ENCODE measurements at places on chromosomes 5 and 9. TPM values are rescaled to one million over a fixed set of nuclear protein-coding genes. Genes with fewer than 3 reads are reported as not detected.

DNA sequence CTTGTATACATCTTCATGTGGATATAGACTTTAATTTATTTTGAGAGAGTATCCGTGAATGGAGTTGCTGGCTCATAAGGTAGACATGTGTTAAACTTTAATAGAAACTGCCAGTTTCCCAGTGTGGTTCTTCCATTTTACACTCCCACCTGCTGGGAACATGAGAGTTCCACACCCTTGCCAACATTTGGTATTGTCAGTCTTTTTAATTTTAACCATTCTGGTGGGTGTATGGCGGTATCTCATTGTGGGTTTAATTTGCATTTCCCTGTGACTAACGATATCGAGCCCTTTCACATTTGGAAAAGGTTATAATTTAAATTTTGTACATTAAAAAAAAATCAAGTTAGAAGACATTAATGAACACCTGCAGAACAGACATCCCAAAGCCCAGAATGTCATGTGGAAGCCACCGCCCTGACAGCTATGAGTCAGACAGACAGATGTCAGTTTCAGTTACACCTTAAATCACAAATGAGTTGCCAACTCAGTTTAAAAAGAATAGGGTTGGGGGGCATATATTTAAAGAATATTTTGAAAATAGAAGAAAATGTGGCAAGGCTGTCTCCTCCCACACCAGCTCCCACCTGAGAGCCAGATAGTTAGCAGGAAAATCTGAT, 36.9 kb downstream of the ANKRD33B start:
- no peak for DNase-seq

- DNase-seq: no peak
Observed at GRCh38 chr5:93299681-93300308, 281.2 kb downstream of the NR2F1-AS1 start.

DNA sequence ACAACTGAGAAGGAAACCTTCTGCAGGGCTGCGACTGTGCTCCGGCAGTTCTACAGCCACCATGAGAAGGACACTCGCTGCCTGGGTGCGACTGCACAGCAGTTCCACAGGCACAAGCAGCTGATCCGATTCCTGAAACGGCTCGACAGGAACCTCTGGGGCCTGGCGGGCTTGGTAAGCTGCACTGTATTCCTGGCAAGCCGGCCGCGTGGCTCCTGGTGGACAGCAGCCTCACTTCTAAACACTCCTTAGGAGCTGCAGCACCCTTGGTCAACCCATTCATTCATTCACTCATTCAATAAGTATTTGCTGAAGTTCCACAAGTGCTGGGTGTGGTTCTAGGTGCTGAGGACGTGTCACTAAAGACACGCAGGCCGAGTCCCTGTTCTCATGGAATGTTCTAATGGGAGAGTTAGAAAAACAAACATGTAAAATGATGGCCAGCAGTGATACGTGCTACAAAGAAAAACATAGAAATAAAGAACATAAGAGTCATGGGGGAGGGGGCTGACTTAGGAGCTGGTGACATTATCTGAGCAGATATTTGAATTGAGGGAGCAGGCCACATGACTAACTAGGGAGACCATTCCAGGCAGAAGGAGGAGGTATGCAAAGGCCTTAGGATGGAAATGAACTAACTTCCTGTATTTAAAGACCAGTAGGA, 6.1 kb downstream of the IL4 start:
- DNase-seq: no peak

The GFPT2 gene
- 15.9 TPM for total RNA-seq

DNA sequence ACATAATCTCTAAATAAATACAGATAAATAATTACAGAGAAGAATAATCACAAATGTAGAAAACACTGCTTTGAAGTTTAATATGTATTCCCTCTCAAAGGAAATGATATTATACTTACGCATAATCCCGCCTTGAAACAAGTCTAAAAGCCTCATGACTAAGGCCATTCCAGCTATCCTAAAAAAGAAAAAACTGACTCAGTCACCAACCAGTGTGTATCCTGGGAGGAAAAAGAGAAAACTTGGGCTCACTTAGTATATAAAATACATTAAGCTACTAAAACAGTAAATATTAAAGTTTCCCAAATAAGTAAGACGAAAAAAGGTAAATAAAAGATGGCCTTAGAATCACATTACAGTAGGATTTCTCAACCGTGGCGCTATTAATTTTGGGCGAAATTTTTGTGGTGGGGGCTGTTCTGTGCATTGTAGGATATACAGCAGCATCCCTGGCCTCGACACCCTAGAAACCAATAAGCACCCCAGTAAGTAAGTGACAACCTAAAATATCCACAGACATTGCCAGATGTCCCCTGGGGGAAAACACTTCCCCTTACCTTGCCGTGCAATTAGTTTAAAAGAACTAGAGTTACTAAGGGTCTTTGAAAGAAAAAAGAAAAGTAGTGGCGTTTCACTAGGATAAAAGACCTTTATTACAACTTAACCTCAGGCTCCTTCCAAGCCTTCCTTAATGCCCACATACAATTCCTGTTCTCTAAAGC, 1.1 kb downstream of the HSPA9 start:
- no peak for DNase-seq

The UGCG gene
- total RNA-seq: 109 TPM

DNA sequence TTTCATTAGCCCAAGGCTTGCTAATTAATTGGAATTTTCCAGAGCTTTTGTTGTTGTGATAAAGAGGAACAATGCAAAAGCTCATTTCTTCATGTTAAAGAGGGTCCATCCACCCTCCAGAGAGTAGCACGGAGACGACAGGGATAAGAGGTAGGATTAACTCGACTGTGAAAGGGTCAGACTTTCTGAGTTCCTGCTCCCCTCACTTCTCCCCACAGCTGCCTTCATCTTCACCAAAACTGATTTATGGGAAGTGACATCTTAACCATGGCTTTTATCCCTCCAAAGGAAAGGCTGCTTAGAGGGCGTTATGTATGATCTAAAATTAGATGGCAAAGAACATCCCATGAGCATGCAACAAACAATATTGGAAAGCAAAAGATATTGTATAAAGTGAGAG, 135.5 kb downstream of the GLIS3 start:
- no peak for DNase-seq

GRCh38 chr9:136401173-136401922, 1.4 kb upstream of the SNAPC4 start:
- DNase-seq: no peak

DNA sequence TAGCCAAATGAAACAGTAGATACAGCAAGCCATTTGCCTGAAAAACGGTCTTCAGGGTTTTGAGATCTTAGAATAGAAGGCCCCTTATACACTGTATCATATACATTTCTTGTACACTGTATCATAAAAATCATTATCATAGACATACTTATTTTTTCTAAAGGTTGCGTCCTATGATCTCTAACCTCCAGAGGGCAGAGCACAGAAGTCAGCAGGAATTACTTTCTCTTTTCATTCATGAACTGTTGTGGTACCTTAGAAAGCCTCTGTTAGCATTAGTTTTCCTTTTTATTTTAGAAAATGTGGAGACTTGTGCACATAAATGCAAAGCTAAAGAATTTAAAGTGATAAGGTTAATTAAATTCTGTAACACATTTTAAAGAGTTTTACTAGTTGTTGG, 115.4 kb downstream of the OXCT1 start:
- no peak for DNase-seq

The FAT2 gene
- total RNA-seq: 0.40 TPM

DNA sequence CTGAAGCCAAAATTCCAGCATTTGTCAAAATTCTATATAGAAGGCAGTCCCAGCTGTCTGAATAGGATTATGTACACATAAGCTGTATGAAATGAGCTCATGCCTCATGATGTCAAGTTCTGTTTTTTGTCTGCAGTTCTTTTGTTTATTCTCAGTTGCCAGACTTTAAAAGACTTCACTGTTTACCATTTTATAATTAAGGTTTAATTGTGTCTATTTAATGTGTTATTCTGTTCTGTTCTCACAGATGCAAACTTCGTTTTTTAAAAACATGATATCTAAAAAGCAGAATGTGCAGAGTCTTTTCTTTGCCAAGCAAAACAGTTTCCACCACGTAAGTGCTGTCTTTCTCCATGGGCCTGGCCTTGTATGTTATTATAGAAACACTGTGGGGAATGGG, 31.1 kb downstream of the ERAP1 start:
- no peak for DNase-seq

DNA sequence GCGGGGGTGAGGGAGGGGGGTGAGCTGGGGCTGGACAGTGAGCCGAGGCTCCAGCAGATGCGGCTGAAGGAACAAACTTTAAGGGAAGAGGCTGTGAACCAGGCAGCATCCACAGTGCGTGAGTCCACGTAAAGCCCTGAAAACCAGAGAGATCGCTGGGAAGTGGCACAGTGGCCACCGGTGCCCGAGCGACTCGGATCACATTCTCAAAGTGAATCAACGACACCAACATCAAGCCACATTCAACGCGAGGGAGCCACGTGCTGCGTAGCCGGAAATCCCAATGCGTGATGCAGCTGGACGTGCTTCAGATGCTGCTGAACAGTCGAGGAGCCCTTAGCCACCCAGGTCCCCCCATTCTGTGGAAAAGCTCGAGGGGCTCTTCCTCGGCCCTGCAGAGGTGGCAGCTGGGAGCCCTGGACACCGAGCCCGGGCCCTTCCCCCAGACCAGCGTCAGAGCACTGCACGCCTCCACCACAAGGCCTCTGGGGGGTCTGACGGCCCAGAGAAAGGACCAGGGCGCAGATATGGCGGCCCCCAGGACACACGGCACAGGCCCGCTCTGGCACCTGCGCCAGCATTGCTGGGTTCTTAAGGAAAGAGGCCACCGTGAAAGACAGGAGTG, 53.7 kb upstream of the EXOC3 start:
- DNase-seq: peak; percentile 2

The ADAMTSL2 gene
- total RNA-seq: 2.2 TPM

GRCh38 chr5:58722160-58722559, 139.3 kb downstream of the RAB3C start:
- no peak for DNase-seq

DNA sequence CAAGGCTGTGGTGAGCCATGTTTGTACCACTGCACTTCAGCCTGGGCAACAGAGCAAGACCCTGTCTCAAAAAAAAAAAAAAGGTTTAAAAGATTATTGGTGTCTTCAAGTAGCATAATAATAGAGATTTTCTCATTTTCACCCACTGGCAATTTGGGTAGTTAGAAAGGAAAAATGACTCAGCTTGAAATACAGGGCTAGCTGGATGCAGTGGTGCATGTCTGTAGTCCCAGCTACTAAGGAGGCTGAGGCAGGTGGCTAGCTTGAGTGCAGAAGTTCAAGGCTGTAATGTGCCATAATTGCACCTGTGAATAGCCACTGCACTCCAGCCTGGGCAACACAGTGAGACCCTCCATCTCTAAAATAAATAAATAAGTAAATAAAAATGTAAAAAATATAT, 111.1 kb downstream of the ARRDC3 start:
- DNase-seq: no peak

GRCh38 chr9:3852545-3852944, 326.7 kb upstream of the RFX3 start:
- DNase-seq: no peak

DNA sequence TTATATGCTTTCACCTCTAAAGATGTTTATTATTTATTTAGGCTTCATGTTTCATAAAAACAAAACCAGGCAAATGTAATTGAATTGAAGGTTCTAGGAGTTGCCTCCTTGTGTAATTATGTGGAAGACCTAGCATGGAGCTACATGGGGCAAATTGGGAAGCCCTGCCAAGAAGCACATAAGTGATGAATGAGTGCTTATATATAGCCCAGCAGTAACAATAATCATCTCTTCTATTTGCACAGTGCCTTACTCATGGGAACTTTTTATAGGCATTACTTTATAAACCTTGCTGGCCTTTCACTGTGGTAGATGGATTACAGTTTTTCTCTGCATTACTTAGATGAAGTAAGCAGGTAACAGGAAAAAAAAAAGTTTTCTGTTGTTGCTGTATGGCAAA, 40.0 kb upstream of the GRAMD2B start:
- no peak for DNase-seq

The SNCAIP gene
- 19.1 TPM for total RNA-seq

GRCh38 chr5:17304282-17304681, 86.9 kb downstream of the BASP1 start:
- DNase-seq: no peak

GRCh38 chr5:159762921-159763320, 153.4 kb upstream of the ADRA1B start:
- DNase-seq: no peak

- no peak for DNase-seq
Observed at GRCh38 chr9:124503713-124504529, 3.3 kb downstream of the NR5A1 start.

The WDR31 gene
- total RNA-seq: 1.4 TPM
